ENCODE measurements at places on chromosomes 1 and 21. TPM values are rescaled to one million over a fixed set of nuclear protein-coding genes. Genes with fewer than 3 reads are reported as not detected.

TBX19 gene
- total RNA-seq: 6.5 TPM

DNA sequence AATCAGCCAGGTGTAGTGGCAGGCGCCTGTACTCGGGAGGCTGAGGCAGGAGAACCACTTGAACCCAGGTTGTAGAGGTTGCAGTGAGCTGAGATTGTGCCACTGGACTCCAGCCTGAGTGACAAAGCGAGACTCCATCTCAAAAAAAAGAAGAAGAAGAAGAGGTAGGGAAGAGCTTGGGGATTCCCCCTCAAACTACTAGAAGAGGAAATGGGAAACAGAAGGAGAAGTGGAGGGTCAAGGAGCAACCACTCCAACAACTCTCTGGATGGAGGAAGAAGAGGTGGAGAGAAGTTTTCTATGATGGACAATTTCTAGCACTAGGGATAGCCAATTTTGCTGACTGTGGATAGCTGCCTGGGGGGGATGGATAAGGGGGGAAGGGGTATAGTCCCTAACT, 14.9 kb upstream of the SLAMF9 start:
- no peak for DNase-seq

DNA sequence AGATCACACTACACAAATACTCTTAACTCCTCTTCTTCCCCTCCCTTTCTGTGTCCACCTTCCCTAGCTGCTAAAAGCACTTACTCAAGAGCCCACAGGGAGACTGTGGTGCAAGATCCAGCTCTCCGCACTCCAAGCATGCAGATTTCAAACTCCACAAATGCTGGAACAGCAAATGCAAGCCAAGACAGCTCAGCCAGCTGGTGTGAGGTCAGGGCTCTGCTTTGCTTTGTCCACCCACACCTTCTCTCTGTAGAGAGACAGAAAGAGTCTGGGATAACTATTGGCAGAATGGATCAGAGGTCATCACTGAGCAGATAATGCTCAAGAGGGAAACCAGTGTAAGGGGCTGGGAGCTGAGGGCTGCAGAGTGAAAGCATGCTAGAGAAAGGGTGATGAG, 45.2 kb upstream of the DPT start:
- DNase-seq: no peak

TENT5C gene
- 11.2 TPM for total RNA-seq

DNA sequence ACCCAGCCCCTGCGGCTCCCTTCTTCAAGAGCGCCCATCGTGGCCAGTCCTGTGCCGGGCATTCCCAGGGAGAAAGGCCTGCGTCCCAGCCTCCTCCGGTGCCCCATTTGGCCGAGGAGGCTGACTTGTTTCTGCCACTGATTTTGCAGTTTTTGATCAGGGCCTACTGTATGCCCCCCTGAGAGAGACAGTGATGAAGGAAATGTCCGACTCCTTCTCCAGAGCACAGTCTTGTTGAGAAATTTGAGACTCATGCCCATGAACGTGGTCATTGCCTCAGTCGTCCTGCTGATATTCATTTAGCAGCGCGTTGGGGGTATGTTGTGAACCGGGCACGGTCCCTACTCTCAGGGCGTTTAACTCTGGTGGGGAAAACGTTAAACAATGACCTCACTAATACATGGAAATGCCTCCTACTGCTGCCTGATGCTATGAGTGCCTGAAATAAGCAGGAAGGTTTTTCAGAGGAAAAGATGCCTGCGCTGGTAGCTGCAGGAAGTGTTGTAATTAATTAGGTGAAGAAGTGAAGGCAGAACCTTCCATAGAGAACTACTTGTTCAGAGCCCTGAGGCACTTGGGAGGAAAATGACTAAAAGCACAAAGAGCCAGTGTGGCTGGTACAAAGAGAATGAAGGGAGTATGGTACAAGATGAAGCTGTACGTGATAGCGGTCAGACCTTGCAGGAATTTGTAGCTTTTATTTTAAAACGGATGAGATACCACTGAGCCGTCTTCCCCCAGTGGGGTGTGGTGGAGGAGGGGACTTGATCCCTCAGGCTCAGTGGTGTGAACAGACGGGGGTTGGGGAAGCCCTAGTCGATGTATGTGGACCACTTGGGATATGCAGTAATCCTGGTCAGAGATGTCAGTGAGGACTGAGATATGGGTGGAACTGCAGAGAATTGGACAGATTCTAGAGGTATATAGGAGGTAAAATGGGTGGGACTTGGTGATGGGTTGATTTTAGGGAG, 730 bp downstream of the ZCCHC17 start:
- no peak for DNase-seq

DNA sequence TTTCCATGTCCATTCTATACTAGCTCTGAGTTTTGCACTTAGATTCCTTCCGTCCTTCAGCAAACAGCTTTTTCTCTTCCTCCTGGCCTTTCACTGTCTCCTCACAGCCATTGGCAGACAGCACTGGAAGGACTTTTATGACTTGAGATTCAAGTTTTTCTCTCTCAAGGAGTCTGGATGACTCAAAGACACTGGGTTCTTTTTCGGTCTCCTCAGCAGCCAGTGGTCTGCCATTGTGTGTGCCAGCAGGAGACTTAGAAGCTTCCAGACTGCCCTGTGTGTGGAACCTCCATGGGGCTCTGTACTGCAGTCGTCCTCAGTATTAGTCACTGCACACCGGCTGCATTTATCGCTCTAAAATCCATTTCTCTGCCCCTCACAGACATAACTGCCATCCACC, 30.5 kb downstream of the NTNG1 start:
- no peak for DNase-seq

- DNase-seq: no peak
These were observed 90.4 kb downstream of the INTS7 start for GRCh38 chr1:211944733-211945500.

SLC30A10 gene
- not detected for total RNA-seq

Data from activated T-helper 2 cell treated with anti-CD3 and anti-CD28 coated beads, Interferon-gamma antibody, Interleukin-2, Interleukin-4, amounts not matched to agents 10 μg/mL and 5 μg/mL and 100 μg/mL, durations not matched to agents 14 hours and 24 hours and 36 hours (primary cell).